Retina (tissue), 1 donor: ENCODE measurements at places on chromosomes 5 and 9.

- DNase-seq: no peak
Observed at GRCh38 chr9:130129432-130130061, 42.7 kb upstream of the NCS1 start.

- DNase-seq: no peak
Observed at GRCh38 chr9:99235926-99236634, 14.0 kb downstream of the SEC61B start.

- no peak for DNase-seq
Observed at GRCh38 chr9:134236935-134237629, 72.7 kb upstream of the RNU6ATAC start.

DNA sequence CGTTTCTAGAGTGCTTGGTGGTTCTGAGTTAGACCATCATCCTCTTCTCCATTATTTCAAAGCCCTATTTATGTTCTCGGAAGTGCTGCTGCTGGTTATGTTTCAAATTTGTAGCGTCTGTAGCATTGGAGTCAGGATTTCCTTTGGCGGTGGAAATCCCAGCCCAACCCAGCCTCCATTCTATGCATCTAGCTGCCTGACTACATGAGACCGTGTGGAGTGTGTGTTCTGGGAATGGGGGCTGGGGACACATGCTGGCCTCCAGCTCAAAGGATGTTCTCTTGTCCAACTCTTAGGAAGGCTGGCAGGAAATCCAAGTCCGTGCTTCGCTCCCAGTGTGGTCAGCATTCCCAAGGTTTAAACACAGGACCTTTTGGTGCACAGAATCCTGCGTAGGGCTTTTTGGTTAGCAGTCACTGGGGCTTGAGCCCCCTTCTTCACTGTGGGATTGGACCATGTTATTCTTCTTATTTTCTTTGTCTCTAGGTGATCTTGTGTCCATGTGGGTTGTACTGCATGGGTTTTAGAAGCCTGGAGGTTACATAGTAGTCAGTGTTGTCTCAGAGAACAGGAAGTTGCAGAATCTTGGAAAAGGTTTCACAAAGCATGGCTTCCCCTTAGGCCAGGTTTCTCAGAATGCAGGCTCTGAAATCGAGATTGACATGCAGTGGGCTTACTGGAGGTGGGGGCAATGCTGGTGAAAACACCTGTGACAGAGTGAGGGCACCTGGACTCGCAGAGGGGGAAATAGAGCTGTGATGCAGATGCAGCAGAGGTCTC is 132.2 kb downstream of the ARHGAP26 start:
- DNase-seq: no peak

GRCh38 chr5:6703806-6704205 is 9.4 kb upstream of the TENT4A start:
- no peak for DNase-seq

DNA sequence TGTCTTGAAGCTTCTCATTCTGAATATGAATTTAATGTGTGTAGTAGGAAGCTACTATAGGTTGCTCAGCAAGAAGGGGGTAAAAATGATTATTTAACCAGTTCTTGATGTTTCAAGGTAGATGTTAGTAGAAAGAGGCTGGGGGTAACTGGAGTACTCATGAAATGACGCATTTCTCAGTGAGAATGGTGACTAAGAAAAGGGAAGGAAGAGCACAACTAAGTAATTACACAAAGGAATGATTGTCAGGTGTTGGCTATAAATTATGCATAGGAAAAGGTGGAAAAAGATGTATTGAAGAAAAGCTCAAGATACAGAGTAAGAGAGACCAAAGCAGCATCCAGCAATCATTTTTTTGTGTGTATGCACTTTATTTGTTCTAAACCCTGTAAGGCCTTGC is 1.4 kb upstream of the PSIP1 start:
- no peak for DNase-seq
